ENCODE measurements at places on chromosomes 1 and 21.

- no peak for DNase-seq
These were observed 195.8 kb downstream of the TPR start for GRCh38 chr1:186179231-186179630.

DNA sequence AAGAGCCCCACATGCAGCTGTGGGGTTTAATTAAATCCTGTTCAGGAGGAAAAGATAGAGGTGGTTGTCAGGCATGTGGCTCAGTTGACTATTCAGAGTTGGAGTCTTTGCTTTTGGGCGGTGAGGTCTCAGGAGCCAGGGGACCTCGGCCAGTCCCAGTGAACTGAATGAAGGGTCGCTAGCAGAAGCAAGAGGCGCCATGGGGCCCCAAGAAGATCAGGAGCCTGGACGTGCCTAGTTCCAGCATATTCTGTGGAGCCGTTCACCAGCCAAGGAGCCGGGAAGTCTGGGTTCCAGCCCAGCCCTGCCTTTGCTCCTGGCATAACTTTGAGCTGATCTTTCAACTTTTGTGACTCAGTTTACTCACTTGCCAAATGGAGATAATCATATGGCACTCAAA is 217.7 kb upstream of the IRF2BP2 start:
- DNase-seq: no peak

GRCh38 chr1:67608661-67609576 is 76.1 kb upstream of the GADD45A start:
- no peak for DNase-seq

DNA sequence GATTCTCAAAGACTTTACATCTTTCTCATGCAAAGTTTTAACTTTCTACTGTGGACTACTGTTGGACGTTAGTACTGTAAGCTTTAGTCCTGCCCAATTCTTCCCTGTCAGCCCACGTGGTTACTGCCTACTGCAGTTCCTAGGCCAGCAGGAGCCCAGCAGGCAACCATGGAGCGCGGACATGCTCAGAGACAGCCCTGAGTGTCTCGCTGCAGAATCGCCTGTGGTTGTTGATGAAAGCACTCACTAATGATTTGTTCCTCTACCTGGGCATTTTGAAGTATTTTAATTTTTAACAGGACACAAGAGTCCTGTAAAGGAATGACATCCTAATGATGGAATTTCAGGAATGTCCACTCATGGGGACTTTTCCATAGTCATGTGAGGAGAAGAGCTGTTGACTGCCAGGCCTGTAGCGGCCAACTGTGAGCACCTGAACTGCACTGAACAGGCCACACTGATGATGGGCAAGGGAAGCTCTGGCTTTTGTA is 44.1 kb downstream of the PGBD5 start:
- no peak for DNase-seq

- DNase-seq: no peak
These were observed 225.4 kb upstream of the NRIP1 start for GRCh38 chr21:15289896-15290841.

DNA sequence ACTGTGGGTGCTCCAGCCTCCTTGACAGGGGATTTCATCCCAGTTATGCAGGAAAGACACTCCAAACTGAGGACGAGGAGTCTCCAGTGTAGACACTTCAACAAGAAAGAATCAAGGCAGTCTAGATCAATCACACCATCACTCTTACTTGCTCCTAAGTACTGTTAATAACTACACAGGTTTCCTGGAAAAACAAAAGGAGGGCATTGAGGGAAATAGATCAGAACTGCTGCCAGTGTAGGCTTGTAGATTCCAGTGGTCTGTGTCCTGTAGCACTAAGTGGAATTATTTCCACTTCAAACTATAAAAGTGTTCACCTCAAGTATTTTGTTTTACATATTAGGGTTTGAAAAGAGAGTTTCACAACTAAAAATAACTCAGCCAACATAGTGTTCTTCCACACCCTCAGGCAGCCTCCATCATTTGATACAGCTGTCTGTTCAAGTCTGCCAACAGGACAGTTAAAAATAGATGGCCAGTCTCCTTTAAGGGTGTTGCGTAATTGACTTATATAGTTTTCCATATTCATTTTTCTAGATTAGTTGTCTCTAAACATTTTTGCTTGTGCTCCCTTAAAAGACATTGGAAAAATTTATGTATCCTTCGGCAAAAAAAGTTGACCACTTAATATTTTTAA is 32.0 kb upstream of the AGL start:
- DNase-seq: no peak

DNA sequence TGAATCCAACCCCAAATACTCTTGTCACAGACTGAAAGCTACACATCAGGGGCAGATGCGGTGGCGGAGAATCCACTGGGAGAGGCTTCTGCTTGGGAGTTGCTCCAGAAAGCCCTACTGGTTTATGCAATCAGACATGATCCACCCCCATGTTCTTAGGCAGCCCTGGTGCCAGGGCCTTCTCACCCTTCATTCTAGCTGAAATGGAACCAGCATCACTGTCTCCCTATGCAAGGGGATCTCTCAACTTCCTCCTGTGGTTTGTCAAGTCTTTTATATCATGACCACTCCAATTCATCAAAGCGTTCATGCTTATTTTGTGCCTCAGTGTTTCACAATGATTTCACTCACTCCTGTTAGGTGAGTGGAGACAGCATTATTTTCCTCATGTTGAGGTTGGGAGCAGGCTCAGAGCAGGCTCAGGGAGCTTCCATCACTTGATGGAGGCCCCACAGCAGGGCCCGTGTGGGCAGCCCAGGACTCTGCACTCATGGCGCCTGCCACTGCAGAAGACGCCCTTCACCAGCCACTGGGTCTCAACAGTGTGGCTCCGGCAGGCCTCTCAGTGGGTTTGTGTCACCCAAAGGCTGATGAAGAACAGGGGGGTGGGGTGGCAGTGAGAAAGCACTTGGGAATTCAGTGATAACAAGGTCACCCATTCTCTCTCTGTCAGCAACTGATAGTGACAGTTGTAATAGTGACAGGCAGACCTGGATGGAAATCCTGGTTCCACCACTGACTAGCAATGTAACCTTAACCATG is 67.1 kb downstream of the CD58 start:
- no peak for DNase-seq

DNA sequence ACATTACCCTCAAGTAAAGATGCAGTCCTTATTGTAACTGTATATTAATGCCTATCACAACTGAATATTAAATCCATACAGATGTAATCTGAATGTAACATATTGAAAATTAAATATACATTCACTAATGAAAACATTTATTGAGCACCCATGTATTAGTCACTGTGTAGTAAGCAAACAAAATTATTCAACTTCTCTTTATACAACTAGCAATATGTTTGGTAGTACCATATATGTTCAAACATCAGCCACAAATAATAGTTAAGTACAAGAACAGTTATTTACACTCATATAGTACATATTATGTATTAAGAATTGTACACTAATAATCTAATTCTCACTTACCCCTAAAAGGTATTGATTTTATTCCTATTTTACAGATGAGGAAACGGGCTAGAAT is 17.9 kb downstream of the KIF14 start:
- DNase-seq: no peak

GRCh38 chr1:98368995-98369394 is 292.5 kb upstream of the SNX7 start:
- no peak for DNase-seq

DNA sequence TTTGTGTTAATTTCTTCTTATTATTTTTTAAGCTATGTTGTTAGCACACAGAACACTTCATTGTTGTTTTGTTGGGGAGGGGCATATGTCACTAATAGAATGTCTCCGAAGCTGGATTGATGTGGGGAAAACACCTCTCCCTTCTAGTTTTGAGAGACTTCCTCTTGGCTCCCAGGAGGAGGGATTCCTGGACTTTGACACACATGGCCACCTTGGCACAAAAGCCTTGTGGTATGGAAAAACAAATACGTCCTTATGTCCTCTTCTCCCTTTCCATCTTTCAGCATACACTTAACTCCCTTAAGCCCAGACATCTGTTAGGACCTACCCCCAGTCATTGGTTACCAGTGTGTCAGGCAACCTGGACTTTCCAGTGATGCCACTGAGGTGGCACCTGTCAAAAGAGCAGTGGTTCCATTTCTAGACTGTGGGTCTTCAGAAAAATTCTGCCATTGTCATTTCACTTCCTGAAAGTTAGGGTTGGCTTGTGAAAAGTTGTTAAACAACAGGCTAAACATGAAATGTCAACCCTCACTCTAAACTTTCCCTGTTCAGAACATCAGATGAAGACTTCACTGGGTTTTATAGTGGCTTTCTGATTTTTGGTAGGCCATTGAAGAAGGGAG is 12.5 kb upstream of the ABCB10 start:
- DNase-seq: no peak

GRCh38 chr1:218931324-218931723 is 242.4 kb upstream of the LYPLAL1 start:
- DNase-seq: no peak

- DNase-seq: no peak
These were observed 104.6 kb downstream of the TLR5 start for GRCh38 chr1:223038288-223039006.

DNA sequence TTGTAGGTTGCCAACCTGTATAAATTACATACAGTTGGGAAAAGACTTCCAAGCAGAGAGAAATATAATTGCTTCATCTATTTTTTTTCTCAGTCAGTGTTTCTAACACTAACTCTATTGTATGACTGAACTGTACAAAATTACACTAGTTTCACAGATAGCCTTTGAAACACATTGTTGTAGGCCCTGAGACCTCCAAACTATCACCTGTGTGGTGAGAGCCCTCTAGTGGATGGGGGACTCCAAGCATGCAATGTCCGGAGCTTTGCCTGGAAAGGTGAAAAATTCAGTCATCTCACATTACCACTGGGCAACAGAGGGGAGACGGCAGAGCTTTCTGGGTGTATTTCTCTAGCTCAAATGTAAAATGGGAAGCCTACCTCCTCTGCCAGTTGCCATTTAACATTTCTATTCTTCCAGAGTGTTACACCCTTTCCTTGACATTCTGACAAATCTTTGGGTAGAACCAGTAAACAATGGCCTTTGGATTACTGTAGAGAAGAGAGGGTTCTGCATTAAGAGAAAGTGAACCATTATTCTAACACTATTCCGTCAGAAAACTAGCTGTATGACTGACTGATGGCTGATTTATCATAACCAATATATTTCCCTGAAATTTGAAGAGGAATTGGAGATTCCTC is 212.2 kb downstream of the LYPLAL1 start:
- DNase-seq: no peak

GRCh38 chr1:155001425-155001674 is 1.3 kb upstream of the ZBTB7B start:
- no peak for DNase-seq

DNA sequence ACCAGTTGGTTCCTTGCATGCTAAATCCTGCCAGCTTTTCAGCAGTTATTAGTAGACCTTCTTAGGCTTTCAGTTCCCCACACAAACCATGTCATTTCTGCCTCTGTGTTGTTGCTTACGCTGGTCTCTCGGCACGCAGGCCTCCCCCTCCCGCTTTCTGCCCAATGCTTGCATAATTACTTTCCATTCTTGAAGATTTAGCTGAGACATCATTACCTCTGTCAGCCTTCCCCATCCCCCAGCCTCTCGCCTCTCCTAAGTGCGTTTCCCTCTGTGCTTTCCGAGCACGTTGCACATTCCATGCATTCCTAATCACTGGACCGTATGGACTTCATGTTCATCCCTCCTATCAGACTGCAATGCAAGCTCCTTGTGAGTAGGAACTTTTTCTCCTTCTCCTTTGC is 26.8 kb downstream of the TSHB start:
- DNase-seq: no peak

DNA sequence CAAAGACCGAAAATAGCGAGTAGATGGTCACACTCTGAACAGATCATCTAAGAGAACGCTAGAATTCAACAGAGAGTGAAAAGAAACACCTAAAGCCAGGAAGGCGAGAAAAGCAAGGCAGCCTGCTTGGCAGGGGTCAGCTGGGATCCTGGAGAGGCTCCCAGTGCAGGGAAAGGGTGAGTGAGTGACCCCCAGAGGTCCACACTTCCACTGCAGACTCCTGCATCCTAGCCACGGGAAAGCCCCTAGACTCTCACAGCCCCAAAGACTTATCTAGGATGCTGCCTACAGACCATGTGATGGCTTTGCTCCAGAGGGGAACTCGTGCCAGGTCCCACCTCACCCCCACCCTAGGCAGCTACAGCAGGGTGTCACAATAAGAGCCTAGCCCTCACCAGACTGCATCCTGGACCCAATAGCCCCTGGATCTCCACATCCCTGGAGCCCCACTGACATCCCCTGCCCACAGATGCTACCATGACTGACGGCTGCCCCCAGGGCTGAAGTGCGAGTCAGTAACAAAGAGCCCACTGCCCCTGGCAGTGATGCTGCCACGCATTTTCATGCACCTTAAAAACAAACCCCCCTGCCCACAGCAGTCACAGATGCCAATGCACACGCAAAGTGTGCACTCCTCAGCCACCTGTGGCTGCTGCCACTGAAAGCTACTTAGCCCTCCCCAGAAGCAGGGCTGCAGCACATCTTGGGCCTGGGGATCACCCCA is 62.2 kb downstream of the PSMG1 start:
- no peak for DNase-seq

- no peak for DNase-seq
These were observed 106.4 kb downstream of the RGL1 start for GRCh38 chr1:183911285-183911684.

- DNase-seq: no peak
These were observed 108.8 kb downstream of the UBR4 start for GRCh38 chr1:19101244-19101643.

- no peak for DNase-seq
These were observed 200.6 kb downstream of the PTBP2 start for GRCh38 chr1:96922181-96922580.

DNA sequence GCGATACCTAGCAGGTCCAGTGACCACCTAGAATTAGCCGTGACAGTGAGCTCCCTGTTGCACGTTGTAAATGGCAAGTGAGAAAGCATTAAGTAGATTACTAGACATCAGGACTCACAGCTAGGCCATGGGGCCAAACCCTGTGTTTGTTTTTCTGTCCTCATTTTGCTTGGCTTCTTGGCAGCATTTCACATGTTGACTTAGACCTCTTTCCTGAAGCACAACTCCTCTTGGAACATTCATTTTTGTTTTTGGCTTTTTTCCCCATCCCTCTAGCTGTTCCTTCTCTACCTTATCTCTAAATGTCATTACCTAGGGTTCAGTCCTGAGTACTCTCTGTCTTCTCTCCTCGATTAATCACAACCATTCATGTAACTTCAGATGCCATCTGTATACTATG is 16.9 kb upstream of the PTPN14 start:
- DNase-seq: no peak

GRCh38 chr1:113282008-113282892 is 108.1 kb upstream of the MAGI3 start:
- DNase-seq: no peak

GRCh38 chr21:35476621-35477395 is 427.7 kb upstream of the RUNX1 start:
- DNase-seq: no peak

DNA sequence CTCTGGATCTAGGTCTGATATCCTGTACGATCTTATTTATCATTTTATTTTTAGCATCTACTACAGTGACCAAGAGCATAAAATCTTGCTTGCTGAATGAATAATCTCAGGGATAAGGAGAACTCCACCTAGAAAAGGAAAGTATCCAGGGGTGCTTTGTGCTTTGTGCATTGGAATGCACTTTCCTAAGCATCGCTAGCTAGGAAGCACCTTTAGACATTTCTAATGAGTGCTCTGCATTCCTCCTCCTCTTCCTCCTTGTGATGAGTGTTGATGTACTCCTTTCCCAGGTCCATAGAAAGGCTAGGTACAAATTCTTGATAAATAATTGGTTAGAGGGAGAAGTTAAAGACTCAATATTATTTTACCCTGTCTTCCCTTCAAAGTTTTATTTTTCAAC is 31.4 kb downstream of the TCEANC2 start:
- no peak for DNase-seq

All from stimulated activated CD4-positive, alpha-beta T cell treated with anti-CD3 and anti-CD28 coated beads, Interleukin-12 subunit alpha, Interleukin-12 subunit beta, amount 100 ng/mL, for 48 hours (primary cell).